Germinal center (tissue), 1 donor: ENCODE measurements at places on chromosomes 5 and 9.
A peak's percentile ranks its signal among the peaks of the same experiment; 100 is the strongest.

DNA sequence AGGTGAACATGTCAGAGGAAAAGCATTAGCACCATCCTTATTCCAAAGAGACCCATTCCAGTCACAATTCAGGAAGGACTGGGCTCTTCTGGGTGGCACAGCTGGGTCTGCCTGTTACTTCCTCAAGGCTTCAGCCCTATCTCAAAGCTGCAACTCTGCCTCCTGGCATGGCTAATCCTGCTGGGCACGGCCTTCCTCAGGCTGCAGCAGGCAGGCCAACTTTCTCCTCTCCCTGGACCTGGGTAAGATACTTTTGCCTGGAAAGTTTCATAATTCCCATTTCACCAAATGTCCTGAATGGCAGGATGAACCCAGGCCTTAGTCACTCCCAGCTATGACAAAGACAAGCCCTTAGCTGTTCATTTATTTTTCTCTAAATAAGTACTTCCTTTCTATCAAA, 50.1 kb downstream of the MACROH2A1 start:
- DNase-seq, result no peak

DNA sequence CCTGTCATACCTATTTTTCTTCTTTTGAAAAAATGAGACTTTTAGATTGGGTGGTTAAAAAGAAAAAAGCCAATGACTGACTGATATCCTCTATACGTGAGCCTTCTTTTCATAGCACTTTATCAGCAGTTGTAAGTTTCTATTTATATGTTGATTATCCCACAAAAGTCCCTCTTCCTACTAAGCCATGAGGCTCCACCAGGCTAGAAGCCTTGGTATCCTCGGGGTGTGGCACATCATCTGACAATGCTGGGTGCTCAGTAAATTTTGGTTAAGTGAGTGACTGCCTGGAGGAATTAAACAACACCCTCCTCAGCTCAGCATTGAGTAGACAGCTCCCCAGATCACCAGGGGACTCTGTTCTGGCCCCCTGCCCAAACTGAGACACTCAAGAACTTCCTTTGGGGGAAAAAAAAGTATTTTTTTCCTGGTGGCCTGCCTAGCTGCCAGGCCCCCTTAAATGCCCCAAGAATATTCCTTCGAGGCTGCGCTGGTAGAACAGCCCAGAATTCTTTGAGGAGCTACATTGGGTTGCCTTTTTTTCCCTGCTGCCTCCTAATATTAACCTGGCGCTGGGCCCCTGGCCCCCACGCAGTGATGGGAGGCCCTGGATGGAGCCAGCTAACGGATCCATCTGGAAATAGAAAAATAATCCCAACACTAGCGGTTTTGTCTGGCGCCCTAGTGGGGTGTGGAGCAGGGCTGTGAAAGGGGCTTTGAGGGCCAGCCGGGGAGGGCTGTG, 23.4 kb upstream of the COL27A1 start:
- DNase-seq, result no peak

GRCh38 chr5:40071870-40072269, 607.8 kb upstream of the PTGER4 start:
- DNase-seq, result no peak

DNA sequence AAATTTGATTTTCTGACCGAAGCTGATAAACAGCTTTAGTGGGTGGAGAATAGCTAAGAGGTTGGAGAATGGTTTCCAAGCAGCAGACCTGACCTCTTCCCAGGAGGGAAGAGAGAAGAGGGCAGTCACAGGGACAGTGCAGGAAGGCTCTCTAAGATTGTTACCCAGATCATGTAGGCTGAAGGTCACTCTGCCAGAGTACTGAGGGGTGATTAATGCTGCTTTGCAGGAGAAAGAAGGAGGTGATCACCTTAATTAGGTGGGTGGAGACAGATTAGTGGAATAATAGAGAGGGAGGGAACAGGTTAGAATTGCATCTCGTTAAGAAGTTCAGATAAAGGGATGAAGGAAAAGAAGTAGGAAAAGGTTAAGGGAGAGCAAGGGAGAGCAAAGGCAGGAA, 440.5 kb downstream of the BRINP1 start:
- no peak for DNase-seq

GRCh38 chr9:19023078-19023477, 9.9 kb downstream of the SAXO1 start:
- DNase-seq, result no peak

DNA sequence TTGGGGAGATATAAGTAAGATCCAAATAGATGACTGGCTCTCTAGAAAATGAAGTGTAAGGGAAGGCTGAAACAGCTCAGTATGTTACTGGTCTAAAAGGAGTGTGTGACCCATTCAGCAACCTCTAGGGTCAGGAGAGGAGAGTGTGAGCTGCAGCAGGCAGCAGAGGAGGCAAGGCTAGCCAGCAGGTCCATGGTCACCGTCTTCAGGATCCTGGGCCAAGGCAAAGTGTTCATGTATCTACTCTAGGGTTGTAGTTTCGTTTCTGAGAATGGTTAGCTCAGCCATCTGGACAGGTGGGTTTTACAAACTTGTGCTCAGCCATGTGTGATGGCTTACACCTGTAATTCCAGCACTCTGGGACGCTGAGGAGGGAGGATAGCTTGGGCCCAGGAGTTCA, 13.7 kb downstream of the MYO10 start:
- DNase-seq, result no peak

DNA sequence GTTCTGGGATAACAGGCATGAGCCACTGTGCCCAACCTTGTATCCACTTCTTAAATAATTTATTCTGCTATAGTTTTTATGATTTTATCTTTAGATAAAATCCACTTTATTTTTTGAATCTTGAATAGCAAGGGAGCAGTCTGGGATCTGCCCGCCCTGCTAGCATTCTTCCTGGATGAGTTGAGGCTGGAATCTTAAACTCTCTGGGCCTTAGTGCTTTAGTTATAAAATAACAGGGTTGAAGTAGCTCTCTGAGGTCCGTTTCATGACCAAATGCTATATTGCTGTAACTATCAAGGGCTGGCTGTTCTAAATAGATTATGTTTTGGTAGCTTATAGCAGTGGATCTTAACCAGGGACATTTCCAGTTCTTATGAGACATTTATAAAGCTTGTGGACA, 20.8 kb downstream of the ACER2 start:
- no peak for DNase-seq

GRCh38 chr9:2261421-2262103, 246.4 kb downstream of the SMARCA2 start:
- no peak for DNase-seq

GRCh38 chr9:105118636-105119035, 125.8 kb upstream of the SLC44A1 start:
- no peak for DNase-seq

- DNase-seq, result no peak
These were observed 144.6 kb downstream of the MELK start for GRCh38 chr9:36717276-36717675.

DNA sequence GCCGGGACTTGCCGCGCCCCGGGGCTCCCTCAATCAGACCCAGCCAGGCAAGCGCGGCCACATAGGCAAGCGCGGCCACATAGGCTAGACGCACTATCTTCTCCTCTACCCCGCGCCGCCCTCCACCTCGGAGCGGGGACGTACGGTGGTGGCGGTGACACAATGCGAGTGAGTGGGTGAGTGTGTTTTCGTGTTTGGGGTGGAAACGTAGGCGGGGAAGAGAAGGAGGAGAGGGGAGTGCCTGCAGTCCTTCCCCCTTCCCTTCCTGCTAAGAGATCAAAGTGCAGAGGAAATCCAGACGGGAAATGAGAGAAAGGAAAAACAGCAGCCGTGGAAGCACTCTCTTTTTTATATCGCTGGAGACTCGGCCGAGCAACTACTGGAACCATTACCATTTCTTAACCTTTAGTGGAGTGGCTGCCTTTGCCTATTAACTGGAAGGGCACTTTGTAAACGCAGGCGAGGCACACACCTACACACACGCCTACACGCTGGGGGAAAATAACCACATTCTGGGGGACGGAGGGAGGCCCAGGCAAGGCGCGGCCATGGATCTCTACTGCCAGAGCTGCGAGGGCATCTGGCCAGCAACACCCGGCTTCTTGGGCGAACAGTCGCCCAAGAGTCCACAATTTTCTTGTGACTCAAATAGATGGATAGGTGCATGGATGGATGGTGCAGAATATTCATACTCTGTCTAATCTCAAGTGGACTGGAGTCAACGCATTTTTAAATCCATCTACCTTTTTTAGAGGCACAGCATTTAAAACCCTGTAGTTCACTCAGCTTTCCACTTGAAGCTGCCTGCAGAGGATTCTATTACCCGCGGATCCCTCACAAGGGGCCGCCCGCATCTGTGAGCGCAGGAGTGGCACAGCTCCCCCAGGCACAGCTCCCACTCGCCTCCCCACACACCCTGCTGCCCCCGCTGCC, 2.1 kb downstream of the EDIL3 start:
- DNase-seq, result no peak

DNA sequence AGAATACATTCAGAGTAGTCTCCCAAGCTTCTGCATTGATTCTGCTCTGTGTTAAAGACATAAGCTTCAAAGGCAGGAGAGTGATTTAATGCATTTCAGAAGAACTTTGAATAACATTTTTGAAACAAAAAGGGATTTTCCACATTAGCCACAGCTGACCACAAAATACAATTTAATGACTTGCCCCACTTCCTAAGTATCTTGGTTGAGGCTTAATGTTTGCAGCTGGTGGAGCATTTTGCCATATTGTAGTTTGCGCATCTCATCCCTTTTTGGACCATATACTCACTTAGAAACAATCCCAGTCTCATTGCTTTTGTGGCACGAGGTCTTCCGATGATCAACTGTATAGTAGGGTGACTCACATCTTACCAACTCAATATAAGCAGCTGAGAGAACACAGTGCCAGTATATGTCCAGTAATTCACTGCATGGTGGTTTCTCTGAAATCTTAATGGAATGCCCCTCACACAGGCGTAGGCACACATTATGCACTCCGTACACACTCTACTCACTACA, 455.8 kb upstream of the PTGER4 start:
- DNase-seq, result no peak

DNA sequence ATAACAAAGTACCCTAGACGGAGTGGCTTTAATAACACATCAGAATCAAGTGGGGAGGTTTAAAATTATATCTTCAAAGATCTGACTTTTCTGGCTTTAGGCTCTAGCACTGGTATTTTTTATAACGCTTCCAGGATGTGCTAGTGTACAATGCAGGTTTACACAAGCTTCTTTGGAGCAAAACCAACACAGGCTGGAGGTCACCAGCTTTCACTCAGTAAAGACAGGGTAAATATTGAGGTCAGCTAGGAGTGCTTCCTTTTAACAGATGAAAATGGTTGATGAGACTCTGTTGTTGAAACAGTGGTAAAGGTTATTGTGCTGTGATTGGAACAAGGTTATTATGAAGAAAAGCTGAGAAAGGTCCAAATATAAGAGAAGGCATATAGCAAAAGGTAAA, 414.2 kb downstream of the TAF11L14 start:
- no peak for DNase-seq

DNA sequence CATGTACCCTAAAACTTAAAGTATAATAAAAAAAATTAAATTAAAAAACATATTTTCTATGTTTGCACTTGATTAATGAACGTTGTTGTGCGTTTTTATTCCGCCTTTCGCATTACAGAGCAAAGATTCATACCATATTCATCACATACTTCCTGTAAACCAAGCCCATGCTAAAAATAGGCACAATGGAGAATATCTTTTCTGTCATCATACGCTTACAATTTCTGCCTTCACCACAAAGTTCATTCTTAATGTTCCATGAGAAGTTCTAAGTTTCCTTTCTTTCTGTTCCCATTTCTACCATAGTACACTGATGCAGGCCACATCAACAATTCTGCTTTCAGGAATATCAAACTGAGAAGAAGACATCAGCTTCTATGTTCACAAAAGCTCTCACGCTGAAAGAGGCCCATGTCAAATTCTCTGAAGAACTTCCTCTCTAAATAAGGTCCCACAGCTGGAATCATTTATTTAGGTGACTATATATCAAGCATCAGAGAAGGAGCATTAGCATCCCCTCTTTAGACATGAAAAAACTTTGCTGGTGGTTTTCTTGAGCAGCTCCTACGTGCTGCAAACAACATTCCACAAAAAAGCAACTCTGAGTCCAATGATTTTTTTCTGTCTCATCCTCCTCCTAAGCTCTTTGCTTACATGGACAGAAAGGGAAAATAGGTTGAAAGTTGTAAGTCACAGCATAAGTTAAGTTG, 456.4 kb downstream of the CDH10 start:
- DNase-seq, result no peak

DNA sequence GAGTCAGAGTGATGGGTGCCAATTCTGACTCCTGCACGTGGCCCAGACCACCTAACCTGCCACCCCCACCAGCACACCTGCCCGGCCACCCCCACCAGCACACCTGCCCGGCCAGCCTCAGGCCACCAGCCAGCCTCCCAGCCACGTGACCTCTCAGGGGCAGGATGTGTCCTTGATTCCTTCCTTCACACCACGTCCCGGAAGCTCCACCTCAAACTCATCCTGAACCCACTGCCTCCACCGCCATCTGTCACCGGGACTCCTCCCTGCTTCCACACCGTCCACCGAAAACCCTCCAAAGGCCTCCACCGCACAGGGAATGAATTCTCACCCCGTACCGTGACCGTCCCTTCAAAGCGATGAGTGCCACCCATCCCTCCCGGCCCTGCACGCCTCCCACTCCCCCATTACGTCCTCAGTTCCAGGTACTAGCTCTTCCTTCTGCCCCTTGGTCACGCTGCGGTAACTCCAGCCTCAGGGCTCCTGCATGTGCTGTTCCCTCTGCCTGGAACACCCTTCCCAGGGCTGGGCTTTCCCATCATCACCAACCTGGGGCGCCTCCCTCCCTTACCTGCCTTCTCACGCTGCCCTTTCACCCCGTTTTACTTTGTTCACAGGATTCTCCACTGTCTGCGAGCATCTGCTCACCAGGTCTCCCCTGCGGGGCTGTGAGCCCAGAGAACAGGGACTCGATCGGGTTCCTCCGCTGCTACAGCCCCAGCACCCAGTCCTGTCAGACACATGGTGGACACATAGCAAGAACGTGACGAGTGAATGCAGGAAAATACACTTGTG, 82.9 kb downstream of the ADAMTS2 start:
- DNase-seq, result no peak

DNA sequence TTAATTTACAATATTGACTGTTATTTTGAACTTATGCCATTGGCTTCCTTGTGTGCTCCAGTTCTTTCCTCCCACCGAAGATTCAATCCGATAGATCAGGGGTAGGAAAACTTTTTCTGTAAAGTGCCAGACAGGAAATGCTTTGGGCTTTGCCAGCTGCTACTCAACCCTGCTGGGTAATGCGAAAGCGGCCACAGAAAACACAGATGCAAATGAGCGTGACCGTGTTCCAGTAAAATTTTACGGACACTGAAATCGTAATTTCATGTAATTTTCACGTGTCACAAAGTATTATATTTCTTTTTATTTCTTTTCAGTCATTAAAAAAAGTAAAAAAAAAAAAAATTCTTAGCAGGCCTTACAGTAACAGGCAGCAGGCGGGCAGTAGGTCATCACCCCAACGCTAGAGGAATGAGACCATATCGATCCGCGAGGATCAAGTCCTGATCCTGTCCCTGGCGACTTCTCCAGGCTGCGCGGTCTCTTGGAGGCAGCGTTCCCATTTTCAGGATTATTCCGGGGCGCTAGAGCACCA, 599 bp downstream of the NMRK1 start:
- peak; percentile 29 for DNase-seq

GRCh38 chr9:106625259-106625789, 237.6 kb upstream of the ZNF462 start:
- DNase-seq, result no peak

GRCh38 chr5:633501-633955, 21.4 kb downstream of the CEP72 start:
- DNase-seq, result no peak

GRCh38 chr9:34993502-34994259, 4.1 kb downstream of the DNAJB5 start:
- no peak for DNase-seq

GRCh38 chr5:79720096-79720495, 30.5 kb downstream of the CMYA5 start:
- no peak for DNase-seq

- DNase-seq, result no peak
These were observed 194.3 kb downstream of the SEMA5A start for GRCh38 chr5:9351546-9351945.
